Suppressor macrophage (primary cell): ENCODE measurements at places on chromosomes 12 and 14.

- no peak for DNase-seq
These were observed 1.7 kb upstream of the CLEC4C start for GRCh38 chr12:7748852-7749251.

GRCh38 chr12:3542911-3543310, 51.9 kb downstream of the PRMT8 start:
- no peak for DNase-seq

DNA sequence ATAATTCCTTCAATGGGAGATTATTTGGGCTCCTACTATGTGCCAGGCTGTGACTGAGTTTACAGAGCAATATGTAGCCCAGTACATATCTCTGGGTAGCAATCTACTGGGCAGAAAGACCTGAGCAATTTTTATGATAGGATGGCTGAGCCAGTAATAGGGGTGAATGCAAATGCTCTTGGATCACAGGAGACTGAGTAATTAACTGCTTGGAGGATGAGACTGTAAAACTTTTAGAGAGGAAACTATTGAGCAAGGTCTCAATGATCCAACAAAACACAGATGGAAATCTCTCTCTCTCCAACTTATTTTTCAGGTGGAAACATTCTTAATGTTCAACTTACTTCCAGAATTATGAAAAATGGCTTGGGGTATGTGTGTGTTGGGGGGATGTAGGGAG, 402.2 kb downstream of the AEBP2 start:
- no peak for DNase-seq

DNA sequence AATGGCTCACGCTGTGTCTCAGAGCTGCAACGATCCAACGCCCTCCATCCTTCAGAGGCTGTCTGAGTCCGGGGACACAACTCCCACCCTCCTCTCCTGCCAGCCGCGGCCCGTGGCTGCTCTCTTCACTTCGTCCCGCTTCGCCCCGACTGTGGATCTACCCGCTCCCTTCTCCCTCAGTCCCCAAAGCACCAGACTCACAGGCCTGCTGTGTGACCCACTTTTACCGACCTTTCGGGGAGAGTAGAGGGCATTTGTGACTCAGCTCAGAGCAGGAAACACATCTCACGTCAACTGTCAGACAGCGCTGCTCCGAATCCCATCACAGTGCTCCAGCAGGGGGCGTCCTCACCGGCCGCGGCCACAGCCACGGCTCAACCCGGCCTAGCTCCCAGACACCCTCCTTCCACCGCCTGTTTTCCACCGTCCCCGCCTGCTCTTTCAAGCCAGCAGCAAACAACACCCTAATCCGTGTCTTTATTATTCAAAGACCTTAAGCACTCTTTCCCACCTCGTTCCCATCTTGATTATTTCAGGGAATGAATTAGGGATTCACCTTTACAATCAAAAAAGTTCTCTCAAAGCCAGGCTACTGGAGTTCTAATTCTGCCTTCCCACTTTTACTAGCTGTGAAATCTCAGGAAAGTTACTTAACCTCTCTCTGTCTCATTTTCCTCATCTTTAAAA, 5.0 kb upstream of the AQP2 start:
- DNase-seq = peak; percentile 87

DNA sequence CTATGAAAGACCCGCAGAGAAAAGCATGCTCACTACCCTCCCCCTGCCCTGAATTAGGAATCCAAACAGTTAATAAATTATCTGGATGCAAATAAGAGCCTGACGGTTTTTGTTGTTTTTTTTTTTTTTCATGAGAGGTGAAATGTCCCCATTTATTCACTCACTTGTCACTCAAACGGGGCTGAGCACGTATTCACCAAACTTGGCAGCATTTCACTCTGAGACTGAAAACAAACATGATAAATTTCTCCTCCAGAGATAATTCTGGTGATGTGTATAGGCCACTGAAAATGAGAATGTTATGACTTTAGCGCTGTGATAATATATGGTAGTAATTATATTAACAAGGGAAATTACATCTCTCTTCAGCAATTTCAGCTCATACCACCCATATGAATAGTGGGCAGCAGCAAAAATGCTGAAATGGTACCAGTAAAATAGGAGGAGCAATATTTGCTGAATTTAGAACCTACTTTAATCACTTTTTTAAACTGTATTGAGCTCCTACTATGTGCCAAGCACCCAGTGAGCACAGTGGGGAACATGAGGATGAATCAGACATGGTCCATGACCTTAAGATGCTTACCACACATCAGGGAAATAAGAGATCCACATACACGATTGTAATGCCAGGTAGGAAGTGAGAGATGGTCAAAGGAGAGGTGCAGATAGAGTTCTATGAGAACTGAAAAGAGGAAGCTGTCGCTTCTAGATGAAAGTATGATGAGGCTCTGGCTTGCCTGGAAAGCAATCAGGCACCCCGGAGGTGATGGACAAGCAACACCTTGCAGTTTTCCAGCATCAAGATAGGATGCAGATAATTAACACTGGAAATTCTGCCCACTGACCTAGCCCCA, 286.5 kb upstream of the TMPO start:
- DNase-seq = no peak

GRCh38 chr14:88933191-88933590, 108.7 kb downstream of the TTC8 start:
- DNase-seq = no peak

- no peak for DNase-seq
These were observed 210.3 kb downstream of the EGLN3 start for GRCh38 chr14:33740531-33740930.

DNA sequence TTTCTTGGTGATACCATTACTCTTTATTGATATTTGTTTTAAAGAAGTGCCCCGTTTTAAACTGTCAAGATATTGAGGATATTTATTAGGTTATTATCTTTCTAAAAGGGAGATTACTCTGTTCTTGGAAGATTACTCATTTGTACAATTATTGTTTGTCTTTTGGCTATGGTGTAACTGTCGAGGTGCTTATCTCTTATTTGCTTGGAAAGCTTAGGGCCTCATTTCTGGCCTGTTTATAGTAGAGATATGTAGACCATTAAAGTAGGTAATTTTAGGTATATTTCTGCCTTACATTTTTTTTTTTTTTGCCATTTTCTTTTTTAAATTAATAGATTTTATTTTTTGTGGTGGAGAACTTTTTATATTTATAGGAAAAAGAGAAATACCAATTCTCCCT, 74.2 kb downstream of the KTN1 start:
- no peak for DNase-seq

GRCh38 chr12:80869264-80869663, 68.5 kb downstream of the LIN7A start:
- no peak for DNase-seq

GRCh38 chr12:127077262-127078045, 1189.5 kb upstream of the TMEM132C start:
- DNase-seq = no peak

- no peak for DNase-seq
These were observed 86.5 kb downstream of the LRIG3 start for GRCh38 chr12:58833853-58834252.

- peak; percentile 33 for DNase-seq
These were observed 8.9 kb downstream of the FUT8 start for GRCh38 chr14:65421201-65421981.
